ENCODE measurements at places on chromosomes 13 and 19.

- DNase-seq: no peak
These were observed 26.1 kb upstream of the CYP2A7 start for GRCh38 chr19:40907968-40908735.

- DNase-seq: no peak
These were observed 424.9 kb downstream of the PCDH17 start for GRCh38 chr13:58056426-58056825.

- no peak for DNase-seq
These were observed 491.3 kb upstream of the KLF12 start for GRCh38 chr13:74625541-74625940.

GRCh38 chr13:109615721-109616420, 170.5 kb downstream of the IRS2 start:
- DNase-seq: no peak

DNA sequence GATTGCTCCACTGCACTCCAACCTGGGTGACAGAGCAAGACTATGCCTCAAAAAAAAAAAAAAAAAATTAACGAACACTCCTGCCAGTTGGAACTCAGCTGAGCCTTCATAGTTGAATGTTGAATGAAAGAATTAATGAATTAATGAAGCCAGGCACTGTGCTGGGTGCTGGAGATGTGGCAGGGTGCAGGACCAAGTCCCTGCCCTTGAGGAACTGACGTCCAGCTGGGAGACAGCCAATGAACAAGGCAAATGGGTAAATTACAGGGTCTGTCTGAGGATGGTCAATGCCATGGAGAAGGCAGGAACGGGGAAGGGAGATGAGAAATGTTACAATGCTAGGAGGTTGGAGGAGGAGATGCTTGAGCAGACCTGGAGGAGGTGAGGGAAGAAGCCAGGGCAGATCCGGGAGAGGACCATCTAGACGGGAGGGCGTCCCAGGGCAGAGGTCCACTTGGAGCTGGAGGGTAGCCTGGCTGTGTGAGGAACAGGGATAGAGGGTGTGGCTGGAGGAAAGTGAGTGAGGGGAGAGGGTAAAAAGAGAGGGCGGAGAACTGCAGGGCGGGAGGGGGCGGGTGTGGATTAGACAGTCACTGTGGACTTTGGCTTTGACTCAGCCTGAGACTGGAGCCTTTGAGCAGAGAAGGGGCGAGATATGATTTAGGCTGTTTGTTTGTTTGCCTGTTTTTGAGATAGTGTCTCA, 16.8 kb upstream of the IGSF23 start:
- DNase-seq: no peak

GRCh38 chr13:29684441-29684840, 89.0 kb upstream of the SLC7A1 start:
- DNase-seq: peak; percentile 49
